ENCODE measurements at places on chromosomes 7 and 10. TPM values are rescaled to one million over a fixed set of nuclear protein-coding genes. Genes with fewer than 3 reads are reported as not detected.

Gene SAP25
- not detected for total RNA-seq

Gene GNGT1
- not detected for total RNA-seq

Gene APBB1IP
- total RNA-seq = 5.9 TPM

Gene GRM8
- not detected for total RNA-seq

Gene TFPI2
- 326 TPM for total RNA-seq

Gene ASB10
- total RNA-seq = not detected

Gene SOSTDC1
- total RNA-seq = not detected

Gene IDE
- 17.7 TPM for total RNA-seq

Gene MINDY4
- 2.3 TPM for total RNA-seq

Data from A549 treated with Hydrocortisone at 1 μM for 4 hours (cell line).